ENCODE measurements at places on chromosomes 12 and 14.

DNA sequence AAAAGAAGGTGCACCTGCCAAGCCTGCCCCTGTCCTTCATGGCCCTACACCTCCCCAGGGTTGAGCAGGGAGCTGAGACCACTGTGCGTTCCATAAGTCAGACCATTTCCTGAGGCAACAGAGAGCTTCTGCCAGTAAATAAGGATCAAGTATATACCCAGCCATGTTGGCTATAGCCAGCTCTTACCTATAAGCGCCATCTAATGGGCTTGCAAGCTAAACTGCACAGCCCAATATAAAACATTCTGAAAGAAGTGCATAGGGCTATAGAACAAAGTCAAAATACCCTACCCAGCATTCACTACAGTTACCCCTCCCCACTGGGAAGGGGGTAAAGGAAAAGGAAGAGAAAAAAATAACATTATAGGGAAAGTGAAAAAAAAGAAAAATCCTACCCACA lies 59.3 kb upstream of the SCAF11 start:
- no peak for DNase-seq

DNA sequence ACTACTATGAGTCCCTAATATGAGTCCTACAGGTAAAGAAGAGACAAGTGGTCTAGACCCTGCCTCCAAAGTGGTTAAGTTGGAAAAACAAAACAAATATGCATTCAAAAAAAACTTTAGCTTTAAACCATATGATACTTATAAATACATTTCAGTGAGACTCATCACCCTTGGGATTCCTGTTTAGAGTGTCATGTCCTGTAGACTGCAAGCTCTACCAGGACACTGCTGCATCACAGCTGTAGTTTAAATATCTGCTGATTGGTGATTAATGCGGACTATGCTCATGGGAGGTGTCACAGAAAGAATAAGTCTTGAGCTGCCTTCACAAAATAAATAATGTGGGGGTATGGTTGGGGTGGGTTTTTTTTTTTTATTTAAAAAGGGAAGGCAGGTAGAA lies 8.8 kb upstream of the LGR5 start:
- no peak for DNase-seq

DNA sequence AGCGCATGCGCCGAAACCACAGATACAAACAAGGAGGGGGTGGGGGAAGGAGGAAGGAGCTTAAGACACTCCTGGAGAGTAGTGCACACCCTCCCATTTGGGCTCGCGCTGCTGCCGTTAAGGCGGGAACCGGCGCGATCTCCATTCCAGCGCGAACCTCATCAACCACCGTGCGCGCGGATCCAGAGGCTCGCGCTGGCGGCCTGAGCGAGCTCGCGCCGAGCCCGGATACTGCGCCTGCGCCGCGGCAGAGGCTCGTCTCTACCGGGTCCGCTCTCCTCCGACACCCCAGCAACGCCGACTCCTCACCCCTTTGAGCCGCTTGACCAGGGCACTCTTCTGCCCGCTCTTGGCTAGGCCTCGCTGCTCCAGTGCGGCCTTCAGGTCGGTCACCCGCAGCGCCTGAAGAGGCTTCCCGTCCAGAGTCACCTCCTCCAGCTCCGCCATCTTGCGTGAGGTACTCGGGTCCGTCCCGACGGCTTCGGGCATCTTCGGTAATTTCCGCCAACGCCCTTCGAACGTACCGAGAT lies at the start of gene ACIN1:
Gene ACIN1, minus strand, starts transcription at position 471 of the 530 bp plus-strand sequence. Its CDS starts 24 bp downstream, at position 447.
- no peak for DNase-seq

DNA sequence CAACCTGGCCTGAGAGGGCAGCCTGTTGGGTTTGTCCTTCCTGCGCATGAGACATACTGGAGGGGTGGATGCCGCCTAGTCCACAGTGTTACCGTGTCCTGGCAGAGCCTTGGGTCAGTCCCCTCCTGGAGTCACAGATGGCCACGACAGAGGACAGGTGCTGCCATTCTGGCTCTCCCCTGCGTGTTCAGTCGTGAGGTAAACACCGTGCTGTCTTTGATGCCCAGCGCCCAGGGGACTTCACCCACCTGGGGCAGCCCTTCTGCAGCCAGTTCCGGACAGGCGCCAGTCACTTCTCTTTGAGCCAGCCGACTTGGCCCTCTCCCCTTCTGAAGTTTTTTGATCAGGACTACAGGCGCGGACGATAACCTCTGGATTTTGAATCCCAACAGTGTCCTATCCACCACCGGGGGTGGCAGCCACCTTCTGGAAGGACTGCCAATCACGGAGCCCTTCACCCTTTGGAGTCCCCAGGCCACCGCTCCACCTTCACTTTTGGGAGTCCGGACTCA lies 933.0 kb downstream of the DIO2 start:
- no peak for DNase-seq

- DNase-seq: no peak
Observed at GRCh38 chr12:53983568-53983949, 1.4 kb upstream of the HOXC10 start.

DNA sequence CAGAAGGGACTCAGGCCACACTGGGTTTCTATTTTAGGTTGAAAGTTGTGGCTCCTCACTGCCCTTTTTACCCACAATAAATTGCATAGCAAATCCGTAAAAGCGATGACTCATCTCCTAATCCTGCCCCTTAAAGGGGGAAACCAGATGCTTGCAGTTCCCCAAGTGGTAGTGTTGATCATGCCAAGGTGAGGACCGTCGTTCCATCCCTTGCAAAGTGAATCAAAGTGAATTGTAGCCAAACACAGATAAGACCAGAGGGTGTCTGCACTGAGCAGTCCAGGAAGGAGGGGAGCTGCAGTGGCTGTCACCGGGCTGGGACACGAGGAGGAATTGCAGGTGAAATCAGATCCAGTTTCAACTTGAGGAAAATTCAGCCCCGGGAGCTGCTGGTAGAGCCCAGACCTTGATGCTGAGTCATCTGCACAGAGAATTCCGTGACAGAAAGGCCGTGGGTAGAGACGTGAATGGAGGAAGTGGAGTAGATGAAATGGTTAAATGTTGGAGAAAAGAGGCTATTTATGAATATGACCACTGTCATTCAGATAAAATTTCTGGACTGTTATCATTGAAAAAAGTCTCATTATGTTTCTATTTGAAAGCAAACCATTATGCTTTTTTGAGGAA lies 44.2 kb upstream of the MMP17 start:
- DNase-seq: no peak

GRCh38 chr12:74646831-74647230 lies 109.2 kb downstream of the ATXN7L3B start:
- peak; percentile 63 for DNase-seq

GRCh38 chr14:19911114-19911513 lies 9.3 kb upstream of the OR4K5 start:
- DNase-seq: no peak

GRCh38 chr12:33587784-33588712 lies 148.4 kb upstream of the SYT10 start:
- no peak for DNase-seq

- no peak for DNase-seq
Observed at GRCh38 chr12:114221136-114221833, 184.7 kb downstream of the TBX5 start.

DNA sequence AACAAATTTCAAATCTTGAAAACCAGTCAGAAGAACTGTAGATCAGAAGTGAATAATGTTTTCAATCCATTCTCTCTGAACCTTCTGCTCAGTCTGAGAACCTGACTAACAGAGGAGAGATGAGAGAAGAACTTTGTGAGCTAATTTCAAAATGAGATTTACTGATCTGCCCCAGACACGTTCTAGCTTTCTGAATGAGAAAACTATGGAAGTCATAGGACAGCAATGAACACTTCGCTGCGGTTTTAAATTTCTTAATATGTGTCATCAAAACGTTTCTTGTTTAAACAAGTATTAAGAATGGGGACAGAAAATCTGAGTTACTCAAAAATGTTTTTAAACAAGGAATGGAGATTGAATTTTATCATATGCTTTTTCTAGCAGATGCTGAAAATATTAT lies 66.6 kb upstream of the FAR2 start:
- DNase-seq: no peak

DNA sequence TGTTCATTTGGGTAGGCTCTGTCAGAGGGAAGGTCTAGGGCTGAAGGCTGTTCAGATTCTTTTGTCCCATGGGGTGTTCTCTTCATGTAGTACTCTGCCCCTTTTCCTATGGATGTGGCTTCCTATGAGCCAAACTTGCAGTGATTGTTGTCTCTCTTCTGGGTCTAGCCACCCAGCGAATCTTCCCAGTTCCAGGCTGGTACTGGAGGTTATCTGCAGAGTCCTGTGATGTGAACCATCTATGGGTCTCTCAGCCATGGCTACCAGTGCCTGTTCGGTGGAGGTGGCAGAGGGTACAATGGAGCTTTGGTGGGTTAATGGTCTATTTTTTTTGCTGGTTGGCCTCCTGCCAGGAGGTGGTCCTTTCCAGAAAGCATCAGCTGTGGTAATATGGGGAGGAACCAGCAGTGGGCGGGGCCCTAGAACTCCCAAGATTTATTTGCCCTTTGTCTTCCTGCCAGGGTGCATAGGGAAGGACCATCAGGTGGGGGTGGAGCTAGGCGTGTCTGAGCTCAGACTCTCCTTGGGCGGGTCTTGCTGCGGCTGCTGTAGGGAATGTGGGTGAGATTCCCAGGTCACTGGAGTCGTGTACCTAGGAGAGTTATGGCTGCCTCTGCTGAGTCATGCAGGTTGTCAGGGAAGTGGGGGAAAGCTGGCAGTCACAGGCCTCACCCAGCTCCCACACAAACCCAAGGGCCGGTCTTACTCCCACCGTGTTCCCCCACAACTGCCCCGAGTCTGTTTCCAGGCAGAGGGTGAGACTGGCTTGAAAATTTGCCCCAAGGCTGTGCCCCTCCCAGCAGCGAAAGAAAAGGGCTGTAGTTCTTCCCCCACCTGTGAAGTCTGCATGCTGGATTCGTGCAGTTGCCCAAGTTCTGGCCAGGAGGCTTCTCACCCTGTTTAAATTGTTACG lies 17.5 kb downstream of the MTRFR start:
- DNase-seq: peak; percentile 80

DNA sequence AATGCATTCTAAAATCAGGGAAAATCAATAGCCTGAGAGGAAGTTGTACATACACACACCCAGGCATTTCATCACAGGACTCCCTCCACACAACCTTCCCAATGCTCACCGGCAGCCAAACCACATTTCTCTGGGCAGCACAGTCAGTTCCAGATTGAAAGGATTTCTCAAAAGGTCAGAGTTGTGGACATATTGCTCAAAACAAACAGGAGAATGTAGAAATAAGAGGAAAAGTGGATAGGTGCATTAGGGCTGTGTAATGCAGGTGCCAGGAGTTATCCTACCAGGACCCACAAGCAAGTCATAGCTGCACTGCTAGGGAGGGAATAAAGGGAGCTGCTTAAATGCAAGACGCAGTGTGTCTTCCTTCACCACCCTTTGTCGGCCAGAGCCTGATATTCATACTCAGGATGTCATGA lies 62.9 kb downstream of the GCH1 start:
- DNase-seq: no peak

- no peak for DNase-seq
Observed at GRCh38 chr12:41992692-41993215, 151.9 kb downstream of the GXYLT1 start.

DNA sequence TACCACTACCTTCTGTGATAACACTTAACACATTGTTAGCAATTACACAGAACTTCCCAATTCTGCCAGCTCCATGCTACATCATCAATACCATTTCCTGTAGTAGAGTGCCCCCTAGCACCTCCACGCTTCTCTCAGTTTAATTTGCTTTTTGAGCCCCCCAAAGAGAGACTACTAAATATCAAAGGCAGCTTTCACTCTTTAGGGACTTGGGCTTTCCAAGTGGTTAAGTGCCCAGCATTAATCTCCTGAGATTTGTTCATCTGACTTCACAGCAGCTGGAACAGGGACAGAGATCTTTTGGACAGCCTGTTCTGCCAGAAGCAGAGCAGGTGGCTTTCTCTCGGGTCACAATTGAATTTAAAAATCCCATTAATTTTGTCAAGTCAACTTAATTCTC lies 954.9 kb downstream of the DIO2 start:
- no peak for DNase-seq

DNA sequence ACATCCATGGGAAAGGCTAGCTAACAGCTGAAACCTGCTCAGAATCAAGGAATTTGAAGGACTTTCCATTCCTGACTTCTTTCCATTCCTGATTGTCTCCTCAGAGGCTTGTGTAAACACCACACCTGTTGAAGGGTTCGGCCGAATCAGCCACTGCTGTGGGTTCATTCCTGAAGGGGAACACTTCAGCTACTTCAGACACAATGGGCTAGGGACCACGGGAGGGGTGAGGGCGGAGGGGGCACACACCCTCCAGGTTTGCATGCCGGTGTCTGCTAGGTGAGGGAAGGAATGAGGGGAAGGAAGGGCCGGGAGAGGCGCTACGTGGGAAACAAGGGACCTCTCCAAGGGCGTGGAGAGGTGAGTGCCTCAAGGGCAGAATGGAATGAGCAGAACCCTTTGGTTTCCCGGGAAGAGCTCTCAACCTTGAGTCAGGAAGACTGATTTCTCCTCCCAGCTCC lies 1.3 kb downstream of the GPRC5A start:
- no peak for DNase-seq

DNA sequence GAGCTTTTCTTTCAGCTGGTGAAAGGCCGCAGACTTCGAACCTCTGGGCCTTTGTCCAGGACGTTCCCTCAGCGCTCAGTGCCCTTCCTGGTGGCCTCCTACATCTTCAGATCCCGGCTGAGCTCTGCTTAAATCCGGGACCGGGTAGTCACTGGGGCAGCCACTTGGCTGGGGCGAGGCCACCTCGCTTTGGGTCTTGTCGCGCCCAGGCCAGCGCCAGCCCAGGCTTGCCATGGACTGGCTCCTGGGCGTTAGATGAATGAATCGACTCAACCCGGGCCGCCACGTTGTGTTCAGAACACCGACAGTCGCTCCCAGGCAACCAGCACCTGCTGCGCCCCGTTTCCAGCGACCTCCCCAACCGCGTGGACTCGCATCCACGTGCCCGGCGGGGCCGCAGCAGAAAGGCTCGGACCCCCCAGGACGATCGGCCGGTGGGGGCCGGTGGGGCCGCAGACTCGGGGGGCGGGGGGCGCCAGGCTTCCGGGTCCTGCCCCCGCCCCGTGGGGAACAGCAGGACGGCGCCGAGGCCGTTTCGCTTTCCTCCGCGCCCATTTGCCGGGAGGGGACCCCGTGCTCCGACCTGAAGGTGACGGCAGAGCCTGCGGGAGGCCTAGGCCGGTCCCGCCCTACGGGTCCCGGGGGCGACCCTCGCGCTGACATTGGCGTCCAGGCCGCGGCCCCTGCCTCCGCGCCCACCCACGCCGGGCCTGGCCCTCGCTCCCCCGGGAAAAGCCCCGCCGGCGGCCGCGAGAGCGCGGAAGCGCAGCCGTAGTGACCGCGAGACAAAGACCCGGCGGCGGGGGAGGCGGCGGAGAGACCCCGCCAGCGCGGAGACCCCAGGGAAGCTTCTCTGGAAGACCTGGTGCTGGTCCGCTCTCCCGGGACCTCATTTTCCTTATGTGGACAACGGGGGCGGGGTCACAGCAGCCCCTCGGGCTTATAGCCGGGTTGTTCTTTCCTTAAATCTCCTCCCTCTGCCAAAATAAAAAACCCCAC lies 37.3 kb upstream of the RCOR1 start:
- DNase-seq: no peak

Measured in NCI-H2029 (cell line).